ENCODE measurements at places on chromosomes 1 and 21.

- DNase-seq, result no peak
These were observed 82.6 kb upstream of the GALNT2 start for GRCh38 chr1:229984310-229984991.

DNA sequence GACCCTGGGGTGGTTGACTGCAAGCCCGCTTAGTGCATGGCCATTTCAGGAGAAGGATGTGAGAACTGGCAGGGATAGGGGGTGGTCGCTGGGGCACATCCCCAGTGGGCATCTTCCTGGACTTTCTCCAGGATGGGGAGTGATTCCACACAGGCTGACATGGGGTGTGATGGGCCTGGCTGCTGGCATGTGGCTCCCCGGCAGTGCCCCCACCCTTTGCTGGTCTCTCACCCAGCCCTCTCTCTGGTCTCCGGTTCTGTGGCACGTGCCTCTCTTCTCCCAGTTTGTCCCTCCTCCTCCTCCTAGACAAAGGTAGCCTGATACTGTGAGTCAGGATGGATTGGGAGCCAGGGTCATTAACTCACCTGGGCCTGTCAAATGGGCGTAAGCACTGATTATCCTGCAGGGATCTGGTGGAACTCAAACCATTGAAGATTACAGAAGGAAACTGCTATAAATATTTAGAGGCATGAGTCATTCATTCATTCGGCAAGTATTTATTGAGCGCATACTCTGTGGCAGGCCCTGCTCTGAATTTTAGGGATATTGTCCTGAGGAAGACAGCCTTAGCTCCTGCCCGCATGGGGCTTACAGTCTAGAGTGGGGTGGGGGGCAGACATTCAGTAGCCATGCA is 23.6 kb upstream of the EPS8L3 start:
- no peak for DNase-seq

- DNase-seq, result no peak
These were observed 8.7 kb downstream of the PINK1 start for GRCh38 chr1:20641975-20642374.

DNA sequence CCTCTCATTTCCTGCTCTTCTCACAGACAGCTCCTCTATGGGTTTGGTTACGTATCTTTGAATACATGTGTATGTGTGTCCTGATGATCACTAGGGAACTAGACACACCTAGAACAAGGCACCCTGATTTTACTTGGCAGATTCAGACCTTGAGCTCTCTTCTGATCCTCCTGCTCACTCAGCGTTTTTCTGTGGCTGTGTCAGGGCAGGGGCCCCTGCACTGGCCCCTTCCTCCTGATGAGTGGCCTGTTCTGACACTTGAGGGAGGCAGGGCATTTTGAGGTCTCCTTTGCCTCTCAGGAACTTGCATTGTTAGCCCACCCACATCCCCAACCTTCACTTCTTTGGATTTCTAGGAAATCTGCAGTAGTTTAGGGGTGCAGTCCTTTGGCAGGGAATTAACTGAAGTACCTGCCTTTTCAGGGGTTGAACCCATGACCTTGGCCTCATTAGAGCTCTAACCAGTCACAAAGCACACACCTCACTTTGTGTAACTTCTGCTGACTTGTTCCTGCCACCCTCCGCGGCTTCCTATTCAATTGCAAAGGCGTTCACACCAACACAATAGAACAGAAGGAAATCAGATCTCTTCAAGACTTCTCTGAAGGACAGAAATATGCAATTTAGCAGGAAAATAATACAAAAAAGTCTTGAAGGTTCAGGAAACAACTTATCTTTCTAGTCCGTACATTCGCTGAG is 8.8 kb downstream of the SMYD2 start:
- DNase-seq, result no peak

DNA sequence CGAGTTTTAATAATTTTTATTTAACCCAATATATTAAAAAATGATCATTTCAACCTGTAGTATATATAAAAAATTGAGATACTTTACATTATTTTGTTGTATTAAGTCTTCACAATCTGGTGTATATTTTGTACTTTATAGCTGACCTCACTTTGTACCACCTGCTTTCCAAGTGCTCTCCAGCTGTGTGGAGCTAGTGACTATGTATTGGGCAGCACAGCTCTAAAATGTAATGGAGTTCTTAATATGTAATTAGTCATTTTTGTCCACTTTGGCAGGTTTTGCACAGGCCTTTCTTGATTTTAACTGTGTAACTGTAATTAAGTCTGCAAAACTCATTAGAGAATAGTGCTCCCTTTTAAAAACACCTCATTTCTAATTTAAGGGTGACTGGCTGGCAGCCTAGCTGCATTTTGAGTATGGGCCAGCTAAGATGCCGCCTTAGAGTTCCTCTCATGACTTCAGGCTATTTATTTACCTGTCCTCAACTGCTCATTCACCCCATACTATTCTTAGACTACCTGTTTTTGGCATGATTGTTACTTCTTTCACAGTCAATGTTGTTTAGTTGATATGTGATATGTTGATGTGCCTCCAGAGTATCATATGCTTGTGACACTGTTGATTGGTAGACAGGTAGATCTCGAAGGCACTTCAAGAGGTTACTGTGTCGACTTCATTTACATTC is 43.2 kb downstream of the ZYG11B start:
- peak; percentile 23 for DNase-seq

DNA sequence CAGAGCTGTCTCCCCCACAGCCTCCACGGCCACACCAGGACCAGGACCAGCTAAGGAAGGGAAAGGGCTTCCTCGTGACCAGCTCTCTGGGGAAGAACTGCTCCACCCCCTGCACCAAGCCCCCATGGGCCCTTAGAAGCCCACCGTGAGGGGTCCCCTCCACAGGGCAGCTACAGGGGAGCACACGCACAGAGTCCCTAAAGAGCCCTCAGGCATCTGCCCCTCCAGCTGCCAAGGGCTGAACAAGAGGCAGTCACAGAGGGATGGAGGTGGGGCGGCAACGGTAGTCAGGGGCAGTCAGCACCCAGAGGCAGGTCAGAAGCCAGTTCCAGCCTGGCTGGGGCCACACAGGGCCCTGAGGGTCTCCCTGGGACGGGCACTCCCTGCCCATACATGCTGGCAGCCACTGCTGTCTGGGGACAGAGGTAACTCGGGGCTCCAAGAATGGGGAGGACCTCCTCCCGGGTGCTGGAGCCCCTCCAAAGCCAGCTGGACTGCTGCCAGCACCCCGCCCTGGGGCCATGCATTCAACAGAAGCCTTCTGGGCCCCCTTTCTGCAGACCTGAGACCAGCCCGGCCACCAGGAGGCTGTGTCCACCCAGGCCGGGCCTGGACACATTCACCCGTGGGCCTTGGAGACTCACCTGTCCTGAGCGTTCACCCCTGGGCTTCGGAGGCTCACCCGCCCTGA is 18.7 kb downstream of the SLC19A1 start:
- peak; percentile 21 for DNase-seq

DNA sequence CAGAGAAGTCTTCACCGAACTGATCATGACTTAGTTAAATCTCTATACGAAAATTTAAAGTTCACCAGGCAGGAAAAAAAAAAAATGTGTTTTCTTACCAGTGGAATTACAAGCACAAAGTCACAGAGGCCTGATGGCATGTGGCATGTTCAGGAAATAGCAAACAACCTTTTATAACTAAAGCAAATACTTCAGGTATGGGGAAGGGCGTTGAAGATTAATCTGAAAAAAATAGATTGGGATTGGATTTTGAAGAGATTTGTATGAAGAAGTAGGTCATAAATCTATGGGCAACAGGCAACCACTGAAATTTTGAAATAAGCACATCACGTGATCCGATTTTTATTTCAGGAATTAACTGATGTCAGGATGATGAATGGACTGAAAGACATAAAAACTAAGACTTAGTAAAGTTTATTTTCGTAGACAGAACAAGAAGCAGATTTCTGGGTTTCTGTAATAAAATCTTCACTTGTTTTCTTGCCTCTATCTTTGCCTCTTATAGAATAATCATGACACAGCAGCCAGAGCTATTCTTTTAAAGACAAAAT is 295.9 kb upstream of the ADGRL4 start:
- no peak for DNase-seq

GRCh38 chr1:57866998-57867397 is 443.1 kb upstream of the DAB1 start:
- DNase-seq, result no peak

DNA sequence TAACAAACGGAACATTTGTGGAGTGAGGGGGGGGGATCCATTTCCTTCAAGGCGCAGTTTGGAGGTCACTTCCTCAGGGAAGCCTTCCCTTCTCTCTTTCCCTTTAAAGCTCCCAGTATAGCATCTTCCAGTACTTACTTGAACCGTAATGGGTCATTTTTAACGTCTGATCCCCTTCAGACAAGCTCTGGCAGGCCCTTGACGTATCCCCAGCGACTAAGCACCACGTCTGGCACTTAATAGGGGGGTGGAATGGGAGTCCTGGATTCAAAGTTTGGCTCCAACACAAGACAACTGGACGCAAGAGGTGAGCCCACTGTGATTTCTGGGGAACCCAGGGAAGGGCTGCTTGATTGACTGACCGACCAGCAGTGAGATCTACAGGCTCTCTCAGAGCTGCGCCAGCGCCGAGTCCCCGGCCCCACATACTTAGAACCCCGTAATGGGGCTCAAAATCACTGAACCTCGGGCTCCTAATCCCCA is 441 bp downstream of the YARS1 start:
- peak; percentile 31 for DNase-seq

GRCh38 chr1:144101397-144102045 is 129.7 kb upstream of the FAM72C start:
- no peak for DNase-seq

DNA sequence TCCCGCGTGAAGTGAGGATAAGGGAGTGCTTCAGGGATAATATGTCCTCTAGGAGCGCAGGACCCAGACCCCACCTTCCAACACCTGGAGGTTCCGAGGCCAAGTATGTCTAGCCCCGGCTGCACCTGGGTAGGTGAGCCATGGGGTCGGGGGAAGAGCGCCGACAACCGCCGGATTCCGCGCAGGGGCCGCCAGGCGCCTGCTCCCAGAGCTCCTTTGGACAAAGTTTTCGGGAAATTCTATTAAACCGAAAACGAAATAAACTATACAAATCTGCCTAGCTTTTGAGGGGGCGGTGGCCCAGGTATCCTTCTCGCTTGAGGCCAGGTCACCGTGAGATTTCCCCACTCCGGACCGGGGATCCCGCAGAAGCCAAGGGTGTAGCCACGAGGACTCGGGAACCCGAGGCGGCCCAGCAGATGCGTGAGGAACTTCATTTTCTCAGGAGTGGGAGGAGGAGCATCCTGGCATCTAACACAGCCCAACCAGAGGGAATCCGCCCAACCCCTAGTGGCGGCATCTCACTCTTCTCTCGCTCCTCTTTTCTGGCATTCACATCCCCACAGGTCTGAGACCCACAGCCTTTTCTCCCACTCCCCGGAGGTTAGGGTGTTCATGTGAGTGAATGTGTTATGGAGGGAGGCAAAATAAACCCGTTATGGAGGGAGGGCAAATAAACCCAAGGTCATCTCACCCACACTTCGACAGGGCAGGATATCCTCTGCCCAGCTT is 2.3 kb upstream of the DMRTA2 start:
- DNase-seq, result no peak

- no peak for DNase-seq
These were observed 60.4 kb upstream of the ENAH start for GRCh38 chr1:225713281-225713680.

- no peak for DNase-seq
These were observed 31.9 kb downstream of the MAP3K21 start for GRCh38 chr1:233359431-233359830.

- no peak for DNase-seq
These were observed 118.8 kb upstream of the PBX1 start for GRCh38 chr1:164440232-164440631.

DNA sequence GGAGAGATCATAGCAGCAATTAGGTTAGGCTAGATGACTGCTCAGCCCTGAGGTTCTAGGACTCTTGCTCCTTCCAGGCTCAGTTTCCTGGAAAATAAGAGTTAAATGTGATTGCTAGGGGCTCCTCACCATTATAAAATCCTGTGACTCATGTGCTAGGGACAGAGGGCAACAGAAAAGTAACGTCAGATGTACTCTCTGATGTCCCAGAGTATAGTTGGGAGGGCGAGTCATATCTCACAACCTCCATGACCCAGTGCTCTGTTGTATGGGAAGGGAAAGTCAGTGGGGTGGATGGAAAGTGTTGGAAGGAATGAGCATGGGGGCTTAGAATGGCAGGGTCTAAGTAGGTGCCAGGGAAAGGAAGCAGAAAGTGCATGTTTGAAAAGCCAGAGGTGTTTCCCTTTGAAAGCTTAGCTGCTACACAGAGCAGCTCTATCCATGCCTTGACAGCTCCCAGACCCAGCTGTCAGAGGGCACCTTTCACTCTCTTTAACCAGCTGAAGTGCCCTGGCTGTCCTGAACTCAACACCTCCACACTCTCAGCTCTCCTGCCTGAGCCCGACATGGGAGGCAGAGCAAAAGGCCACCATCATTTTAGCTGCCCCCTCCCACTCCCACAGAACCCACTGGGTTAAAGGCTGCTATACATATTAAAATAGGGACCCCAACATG is 11.6 kb downstream of the GJA5 start:
- no peak for DNase-seq

DNA sequence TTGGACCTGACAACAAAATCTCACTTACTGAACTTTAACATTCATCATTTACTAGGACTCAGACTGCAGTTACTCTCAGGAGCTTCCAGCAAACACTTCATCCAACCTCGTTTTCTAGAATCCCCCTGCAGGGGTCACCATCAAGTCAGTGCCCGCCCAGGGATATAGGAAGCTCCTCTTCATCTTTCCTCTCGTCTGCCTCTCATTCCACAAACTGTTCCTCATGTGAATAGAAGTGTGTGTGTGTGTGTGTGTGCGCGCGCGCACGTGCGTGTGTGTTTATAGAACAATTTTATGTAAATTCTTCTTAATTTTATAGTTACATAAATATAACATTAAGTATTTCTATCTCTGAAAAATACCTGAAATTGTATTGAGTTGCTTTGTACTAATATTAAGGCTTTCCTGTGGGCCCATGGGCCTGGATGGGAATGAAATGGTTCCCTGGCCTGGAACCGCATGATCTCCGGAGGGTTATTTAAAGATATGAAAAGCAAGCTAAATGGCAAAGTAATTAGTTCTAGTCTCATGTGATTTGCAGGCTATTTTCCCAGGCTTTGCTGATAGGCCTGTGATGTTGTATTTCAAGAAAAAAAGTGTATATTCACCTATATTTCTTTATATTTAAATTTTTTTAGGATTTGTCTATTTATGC is 21.7 kb upstream of the ABCD3 start:
- DNase-seq, result no peak

GRCh38 chr1:217188280-217189237 is 442.3 kb downstream of the GPATCH2 start:
- DNase-seq, result peak; percentile 9

GRCh38 chr1:224623743-224624333 is 7.7 kb downstream of the CNIH3 start:
- DNase-seq, result no peak

GRCh38 chr1:221315330-221315729 is 426.6 kb downstream of the DUSP10 start:
- DNase-seq, result no peak

DNA sequence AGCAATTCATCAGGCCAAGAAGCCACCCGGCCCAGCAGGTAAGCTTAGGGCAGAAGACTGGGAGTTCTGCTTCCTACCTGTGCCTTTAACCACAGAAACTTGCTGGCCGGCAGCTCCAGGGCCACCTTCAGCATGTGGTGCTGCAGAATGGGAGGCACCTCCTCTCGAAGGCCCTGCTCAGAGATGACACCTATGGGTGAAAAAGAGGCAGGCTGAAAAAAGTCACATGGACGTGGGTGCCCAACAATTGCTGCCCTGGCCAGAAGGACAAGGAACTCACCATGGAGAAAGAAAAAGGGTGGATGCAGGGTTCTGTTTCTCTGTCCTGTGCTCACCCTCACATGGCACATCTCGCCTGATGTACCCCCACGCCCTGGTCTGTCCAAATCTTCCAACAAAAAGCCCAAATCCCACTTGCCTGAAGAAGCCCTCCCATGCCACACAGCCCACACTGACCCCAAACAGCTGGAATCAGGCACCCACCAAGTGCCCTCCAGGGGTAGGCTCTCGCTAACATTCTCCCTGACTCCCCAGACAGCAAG is 33.0 kb downstream of the URB1 start:
- no peak for DNase-seq
